ENCODE measurements at places on chromosomes 4 and X.

DNA sequence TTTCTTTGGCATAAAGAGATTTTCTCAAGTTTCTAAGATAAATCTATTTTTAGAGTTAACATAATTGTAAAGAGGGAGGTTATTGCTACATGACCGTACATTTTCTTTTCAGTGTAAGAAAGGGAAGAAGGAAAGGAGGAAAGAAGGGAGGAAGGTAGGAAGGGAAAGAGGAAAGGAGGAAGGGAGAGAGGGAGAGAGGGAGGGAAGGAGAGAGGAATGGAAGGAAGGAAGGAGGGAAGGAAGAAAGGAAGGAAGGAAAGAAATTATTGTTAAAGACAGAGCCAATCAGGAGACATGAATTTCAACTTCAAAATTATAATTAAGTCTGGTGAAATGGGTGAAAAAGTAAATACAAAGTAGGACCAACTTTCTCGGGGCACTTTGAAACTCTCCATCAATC, 197.6 kb downstream of the SNCA start:
- no peak for DNase-seq

GRCh38 chr4:3371033-3372001, 70.5 kb upstream of the HGFAC start:
- no peak for DNase-seq

GRCh38 chrX:68196939-68197791, 236.1 kb downstream of the OPHN1 start:
- no peak for DNase-seq

- no peak for DNase-seq
Observed at GRCh38 chr4:113276464-113277170, 227.2 kb downstream of the ANK2 start.

DNA sequence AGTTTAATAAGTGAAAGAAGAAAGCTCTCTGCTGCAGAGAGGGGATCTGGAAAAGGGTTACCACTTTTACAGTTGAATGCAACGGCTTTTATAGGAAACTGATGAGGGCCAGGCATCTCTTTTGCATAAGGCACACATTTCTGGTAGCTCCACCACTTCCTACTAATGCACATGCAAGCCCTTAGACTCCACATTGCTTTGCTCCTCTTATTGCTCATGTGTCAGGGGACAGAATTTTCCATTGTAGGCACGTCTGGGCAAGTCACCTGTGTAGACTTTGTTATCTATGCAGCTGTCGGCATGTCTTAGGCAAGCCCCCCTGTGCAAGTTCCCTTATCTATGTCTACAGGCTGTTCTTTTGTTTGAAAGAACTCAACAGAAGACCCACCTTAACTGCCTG, 294.6 kb upstream of the STS start:
- no peak for DNase-seq

GRCh38 chrX:69165087-69165651, at the start of gene PJA1:
TSS of gene PJA1 (minus strand) at chrX:69165453. CDS start at chrX:69163073, 2,380 bp downstream.
- peak; percentile 54 for DNase-seq

GRCh38 chr4:156085100-156085499, 131.4 kb upstream of the CTSO start:
- DNase-seq: no peak

DNA sequence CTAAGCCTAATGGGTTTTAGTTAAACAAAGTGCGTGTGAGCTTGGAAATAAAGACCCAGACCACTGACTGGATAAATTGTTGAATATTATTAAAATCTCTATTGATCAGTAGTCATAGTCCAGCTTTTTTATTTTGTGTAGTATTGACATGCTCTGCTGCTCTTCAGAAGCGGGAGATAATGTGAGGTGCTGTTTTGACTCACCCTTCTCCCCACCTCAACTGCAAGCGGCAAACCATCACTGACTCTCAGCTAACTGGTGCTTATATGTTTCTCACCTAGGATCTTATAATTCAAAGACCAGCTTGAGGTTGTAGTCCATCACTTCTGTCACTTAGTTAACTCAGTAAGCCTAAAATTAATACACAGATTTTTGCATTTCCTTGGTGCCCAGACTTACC, 72.2 kb downstream of the COMMD8 start:
- no peak for DNase-seq

- DNase-seq: no peak
Observed at GRCh38 chr4:85408301-85408700, 66.6 kb upstream of the ARHGAP24 start.

DNA sequence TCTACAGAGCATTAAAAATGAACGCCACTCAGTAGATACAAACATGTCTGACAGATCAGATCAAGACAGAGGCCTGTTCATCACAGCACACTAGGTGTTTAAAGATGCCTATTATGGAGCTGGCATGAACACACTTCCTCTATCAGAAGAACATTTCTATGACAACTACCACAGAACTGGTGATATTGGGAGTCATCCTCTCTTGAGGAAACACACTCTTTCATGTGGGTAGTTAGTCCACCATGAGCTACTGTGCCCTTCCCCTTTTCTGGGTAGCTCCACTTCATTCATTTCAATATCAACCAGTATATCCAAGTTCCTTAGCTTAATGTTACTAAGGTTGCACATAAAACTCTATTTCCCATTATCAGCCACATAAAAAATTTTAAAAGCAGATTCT, 46.7 kb downstream of the MAOB start:
- DNase-seq: no peak

GRCh38 chrX:52933976-52934703, 24.2 kb downstream of the FAM156A start:
- DNase-seq: no peak

DNA sequence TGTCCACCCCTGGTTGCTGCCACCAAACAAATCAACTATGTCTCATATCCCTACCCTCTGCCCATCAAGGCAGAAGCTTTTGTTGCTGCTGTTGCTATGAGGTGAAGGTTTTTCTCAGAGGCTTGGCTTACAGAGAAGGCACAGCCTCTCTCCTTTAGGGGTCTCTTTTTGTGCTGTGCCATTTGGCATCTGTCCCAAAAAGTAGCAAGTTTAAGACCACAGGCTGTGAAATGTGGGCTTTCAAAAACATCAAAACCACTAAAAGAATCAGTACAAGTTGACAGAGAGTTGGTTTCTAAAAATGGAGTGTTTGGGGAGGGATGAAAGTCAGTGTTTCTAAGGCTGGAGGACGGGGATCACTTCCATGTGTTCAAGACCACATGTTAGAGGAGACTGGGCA, 634.9 kb downstream of the BCOR start:
- DNase-seq: no peak
